ENCODE measurements at places on chromosomes 4 and X.

GRCh38 chr4:91089178-91089577 lies 962.0 kb downstream of the CCSER1 start:
- DNase-seq: no peak

GRCh38 chrX:10152086-10152485 lies 4.7 kb upstream of the CLCN4 start:
- DNase-seq: no peak

GRCh38 chrX:102652031-102652688 lies 877 bp downstream of the GPRASP1 start:
- no peak for DNase-seq

- DNase-seq: no peak
Measured at GRCh38 chrX:16461968-16462367, 188.0 kb upstream of the S100G start.

GRCh38 chrX:10286195-10286594 lies 129.4 kb downstream of the CLCN4 start:
- no peak for DNase-seq

DNA sequence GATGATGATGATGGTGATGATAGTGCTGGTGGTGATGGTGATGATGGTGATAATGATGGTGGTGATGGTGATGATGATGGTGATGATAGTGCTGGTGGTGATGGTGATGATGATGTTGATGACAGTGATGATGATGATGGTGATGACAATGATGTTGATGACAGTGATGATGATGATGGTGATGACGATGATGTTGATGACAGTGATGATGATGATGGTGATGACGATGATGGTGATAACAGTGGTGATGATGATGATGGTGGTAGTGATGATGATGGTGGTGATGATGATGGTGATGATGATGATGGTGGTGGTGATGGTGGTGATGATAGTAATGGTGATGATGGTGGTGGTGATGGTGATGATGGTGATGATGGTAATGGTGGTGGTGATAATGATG lies 80.1 kb upstream of the MXRA5 start:
- DNase-seq: no peak

DNA sequence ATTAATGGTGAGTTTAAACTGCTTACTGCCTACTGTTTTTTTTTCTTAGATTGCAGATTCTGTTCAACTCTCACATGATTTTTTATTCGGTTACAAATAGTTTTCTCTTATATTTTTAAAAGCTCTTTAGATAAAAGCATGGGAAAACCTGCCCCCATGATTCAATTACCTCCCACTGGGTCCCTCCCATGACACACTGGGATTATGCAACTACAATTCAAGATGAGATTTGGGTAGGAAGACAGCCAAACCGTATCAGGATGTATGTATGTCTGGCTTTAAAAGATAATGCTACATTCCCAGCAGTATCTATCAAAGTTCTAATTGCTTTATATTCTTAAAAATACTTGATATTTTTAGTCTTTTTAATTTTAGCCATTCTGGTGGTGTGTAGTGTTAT lies 131.5 kb downstream of the JADE1 start:
- no peak for DNase-seq

GRCh38 chr4:79906303-79906702 lies 166.7 kb downstream of the ANTXR2 start:
- no peak for DNase-seq

DNA sequence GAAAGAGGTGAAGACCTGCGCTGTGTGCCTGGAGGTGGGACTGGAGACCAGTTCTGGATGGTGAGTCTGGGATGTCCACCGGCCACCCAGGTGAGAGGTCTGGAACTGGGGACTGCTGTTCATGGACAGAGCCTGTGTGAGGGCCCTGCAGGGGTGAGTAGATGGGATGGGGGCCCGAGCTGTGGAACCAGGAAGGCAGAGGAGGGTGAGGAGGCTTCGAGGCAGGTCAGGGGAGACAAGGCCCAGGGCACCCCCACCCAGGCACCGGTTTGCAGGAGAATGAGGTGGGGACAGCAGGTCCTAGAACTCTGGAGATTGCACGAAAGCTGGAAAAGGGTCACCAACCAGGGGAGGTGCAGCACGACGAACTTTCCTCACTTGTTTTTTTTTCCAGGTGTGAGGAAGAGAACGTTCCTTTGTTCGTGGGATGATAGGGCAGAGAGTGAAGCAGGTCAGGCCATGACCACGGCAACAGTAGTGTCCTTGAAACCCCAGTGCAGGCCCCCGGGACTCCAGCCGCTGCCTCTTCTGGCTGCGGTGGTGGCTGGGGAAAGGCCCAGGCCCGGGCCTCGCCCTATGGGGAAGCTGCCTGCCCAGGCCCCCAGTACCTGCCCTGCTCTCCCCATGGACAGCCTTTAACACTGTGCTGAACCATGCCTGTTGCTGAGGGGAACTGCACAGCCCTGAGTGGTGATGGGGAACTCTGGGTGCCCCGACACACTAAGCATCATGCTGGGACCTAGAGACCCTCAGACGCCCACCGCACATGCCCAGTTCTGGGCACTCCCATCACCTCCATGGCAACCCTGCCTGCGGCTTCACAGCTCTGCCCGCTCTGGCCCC lies 22.9 kb downstream of the TNIP2 start:
- no peak for DNase-seq

- no peak for DNase-seq
Measured at GRCh38 chr4:123987408-123987807, 590.8 kb downstream of the SPRY1 start.

DNA sequence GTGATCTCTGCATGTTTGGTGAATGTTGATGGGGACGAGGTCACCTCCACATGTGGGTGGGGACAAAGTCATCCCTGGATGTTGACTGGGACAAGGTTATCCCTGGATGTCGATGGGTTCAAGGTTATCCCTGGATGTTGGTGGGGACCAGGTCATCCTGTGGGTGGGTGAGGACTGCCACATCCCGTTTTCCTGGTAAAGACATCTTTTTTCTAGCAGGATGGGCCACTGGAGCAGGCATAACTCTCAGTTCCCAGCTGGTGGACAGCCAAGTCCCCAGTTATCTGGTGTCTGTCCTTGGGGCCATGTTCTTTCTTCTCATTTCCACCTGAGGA lies 28.3 kb upstream of the PLCXD1 start:
- DNase-seq: no peak

- DNase-seq: peak; percentile 60
Measured at GRCh38 chr4:109873791-109874514, 26.0 kb downstream of the LRIT3 start.

GRCh38 chrX:76434103-76434741 lies 6.7 kb downstream of the MAGEE1 start:
- DNase-seq: no peak

GRCh38 chr4:103936653-103937145 lies 216.9 kb upstream of the TACR3 start:
- no peak for DNase-seq

GRCh38 chr4:185811509-185812364 lies at the start of gene SORBS2:
Gene SORBS2, minus strand, starts transcription at chr4:185812194. Its CDS starts 121,623 bp downstream, at chr4:185690571.
- DNase-seq: peak; percentile 68

- DNase-seq: no peak
Measured at GRCh38 chr4:10577508-10578426, 106.8 kb downstream of the CLNK start.

DNA sequence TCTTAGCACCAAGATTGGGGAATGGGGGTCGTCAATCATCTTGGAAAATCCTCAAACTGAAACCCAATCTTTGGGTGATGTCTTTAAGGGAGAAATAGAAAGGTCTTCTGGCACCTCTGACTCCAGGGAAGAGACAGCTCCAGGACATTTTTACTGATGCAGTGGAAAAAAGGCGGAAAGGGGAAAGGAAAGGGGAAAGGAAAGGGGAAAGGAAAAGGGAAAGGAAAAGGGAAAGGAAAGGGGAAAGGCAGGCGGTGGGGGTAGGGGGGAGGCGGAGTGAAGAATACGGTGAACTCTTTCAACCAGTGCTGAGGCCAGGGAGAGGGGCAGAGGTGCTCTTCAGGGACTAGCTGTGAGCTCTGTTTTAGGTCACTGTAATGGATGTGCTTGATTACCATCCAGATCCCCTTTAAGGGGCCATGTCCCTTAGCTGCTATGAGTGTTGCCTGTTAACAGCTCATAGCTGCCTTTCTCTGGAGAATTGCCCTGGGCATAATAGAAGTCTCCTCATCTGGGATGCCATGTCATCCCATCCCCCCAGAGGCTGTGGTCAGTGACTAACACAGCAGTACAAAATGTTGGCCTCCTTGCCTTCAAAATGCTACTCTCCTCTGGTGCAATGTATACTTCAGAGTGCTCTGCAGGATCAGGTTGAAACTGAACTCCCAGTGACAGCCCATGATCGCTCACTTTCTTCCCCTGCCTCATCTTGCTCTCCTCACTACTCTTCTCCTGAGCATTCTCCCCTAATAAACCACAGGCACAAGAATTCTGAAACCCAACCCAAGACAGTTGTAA lies 92.4 kb upstream of the AP1S2 start:
- DNase-seq: peak; percentile 70

- no peak for DNase-seq
Measured at GRCh38 chr4:78747475-78747922, 28.7 kb upstream of the BMP2K start.

DNA sequence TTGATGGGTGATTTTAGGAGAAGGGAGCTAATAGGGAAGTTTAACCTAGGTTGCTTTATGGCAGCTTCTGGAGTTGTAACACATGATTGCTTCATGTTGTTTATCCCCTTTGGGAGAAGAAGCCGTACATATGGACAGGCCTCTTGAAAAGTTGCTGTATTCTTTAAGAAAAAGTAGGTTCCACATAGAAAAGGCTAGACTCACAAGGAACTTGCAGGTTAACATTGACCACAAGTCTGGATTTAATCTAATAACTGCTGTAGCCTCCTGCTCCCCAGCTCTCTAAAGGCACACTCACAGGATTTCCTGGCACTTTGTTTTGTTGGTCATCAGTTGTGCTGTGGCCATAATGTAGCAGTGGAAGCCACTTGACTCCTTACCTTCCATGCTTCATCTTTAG lies 19.7 kb downstream of the FNIP2 start:
- DNase-seq: no peak

- peak; percentile 93 for DNase-seq
Measured at GRCh38 chr4:304969-305680, at the start of gene ZNF732. Gene ZNF732, minus strand, starts transcription at chr4:305474. Its CDS starts 164 bp downstream, at chr4:305310.

DNA sequence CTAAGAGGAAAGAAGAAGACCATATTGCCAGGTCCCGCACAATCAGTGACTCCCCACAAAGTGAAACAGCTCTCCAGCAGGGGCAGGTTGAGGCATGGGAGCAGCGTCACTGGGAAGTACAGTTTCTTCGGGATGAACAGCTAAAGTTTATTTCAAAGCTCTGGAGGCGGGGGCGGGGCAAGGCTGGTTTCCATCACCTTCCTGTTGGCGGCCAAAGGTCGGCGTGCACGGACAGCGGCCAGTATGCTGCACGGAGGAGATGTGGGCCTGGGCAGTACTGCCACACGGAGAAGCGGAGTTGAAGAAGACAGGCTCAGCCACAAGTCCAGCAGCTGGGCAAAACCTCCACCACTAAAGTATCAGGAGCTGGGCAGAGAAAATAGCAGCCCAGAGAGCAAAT lies 951 bp upstream of the ZNF518B start:
- DNase-seq: no peak

DNA sequence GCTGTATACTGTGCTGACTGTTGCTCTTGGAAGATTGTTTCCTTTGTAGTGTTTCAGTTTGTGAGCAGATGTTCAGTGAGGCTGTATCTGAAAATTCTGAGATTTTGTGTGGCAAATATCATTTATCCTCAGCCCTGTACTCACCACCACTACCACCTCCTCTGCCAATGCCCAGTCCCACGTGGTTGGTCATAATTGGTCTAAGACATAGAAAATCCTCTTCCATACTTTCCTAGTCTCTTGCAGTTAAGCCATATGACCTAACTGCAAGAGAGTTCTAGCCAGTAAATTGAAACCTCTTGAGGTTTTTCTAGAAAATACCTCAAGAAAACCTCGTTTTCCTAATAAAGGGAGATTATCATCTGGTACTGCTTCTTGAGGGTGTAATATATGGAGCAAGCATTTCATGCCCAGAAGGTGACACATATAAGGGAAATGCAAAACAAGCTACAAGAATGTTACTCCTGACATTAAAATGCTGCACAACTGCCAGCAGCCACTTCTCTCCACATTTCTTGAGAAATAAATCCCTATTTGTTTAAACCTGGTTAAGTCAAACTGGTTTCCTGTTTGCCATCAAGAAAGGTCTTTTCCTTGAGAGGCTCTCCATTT lies 32.8 kb downstream of the ABCE1 start:
- DNase-seq: peak; percentile 52

DNA sequence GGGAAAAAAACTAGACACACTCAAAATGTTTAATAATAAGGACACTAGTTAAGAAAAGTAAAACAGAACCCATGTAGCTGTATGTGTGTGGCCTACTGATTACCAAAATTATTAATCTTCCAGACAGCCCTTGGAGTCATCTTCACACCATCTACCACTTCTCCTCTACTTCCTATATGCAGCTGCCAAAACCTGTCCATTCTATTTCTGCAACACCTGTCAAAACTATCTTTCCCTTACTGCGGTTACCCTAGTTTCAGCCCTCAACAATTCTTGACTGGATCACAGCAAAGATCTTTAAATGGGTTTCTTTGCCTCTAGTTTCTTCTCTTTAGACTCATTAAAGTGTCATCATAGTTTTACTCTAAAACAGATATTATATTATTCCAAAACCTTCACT lies 72.6 kb downstream of the GPR82 start:
- no peak for DNase-seq

DNA sequence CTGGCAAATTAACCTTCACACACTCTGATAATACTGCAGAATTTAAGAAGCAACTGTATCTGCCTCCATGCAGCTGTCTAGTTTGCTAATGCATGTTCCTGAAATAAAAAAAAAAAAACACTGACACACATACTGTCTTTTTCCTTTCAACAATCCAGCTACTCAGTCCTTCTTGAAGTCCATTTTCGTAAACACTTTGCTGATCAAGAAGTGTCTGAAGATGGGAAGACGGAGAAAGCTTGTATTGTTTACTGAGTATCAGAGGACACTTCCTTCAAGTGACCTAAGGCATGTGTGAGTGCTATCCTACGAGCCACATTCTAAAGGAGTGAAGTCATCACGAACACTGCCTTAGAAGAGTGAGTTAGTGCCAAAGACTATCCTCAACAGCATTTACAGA lies 82.6 kb downstream of the LUZP4 start:
- DNase-seq: peak; percentile 54

DNA sequence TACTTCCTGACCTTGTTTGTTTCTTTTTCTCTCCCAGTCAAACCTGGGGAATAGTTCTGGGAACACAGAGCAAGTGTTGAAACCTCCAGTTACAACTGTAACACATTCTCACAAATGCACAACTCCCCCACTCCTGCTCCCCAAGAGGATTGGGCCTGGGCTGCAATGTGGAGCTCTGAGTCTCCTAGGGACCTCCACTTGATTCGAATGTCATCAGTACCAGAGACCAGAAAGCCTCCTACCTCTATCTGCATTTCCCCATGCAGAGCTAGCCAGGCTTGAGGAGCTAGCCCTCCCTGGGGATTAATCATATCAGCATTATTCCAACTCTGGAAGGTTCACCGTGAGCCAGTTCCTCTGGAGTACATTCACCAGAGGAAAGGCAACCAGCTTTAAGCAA lies 41.7 kb upstream of the CITED1 start:
- no peak for DNase-seq

GRCh38 chr4:154462081-154462810 lies 29.4 kb downstream of the DCHS2 start:
- DNase-seq: no peak

Measured in foreskin keratinocyte (primary cell).